Tibial nerve (tissue), 4 donors: ENCODE measurements at places on chromosomes 2 and 18. TPM values are rescaled to one million over a fixed set of nuclear protein-coding genes. Genes with fewer than 3 reads are reported as not detected.

GRCh38 chr2:48015421-48015820 is 109.1 kb upstream of the FBXO11 start:
- DNase-seq = no peak

DNA sequence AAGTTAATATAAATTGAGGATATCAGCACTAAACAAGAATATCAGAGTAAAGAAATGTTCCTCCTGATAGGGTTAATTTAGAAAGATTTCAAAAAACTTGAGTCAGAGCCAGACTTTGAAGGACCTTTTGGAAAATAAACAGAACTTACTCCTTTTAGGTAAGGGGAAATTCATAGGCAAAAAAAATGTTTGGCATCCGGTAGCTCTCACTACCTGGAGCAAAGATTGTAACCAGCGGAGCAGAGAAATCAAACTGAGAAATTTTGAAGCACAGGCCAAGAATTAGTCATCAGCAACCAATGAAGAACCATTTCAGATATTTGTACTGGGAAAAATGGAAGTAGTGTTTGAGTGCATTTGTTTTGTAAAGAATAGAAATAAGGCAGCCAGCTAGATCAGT is 113.0 kb downstream of the ICA1L start:
- DNase-seq = no peak

DHRS9 gene
- 0.22 TPM for total RNA-seq

GRCh38 chr2:20370191-20370590 is 19.5 kb upstream of the PUM2 start:
- DNase-seq = no peak
